Anterior cingulate cortex (tissue), 58 donors: ENCODE measurements at places on chromosomes 7 and 10.

DNA sequence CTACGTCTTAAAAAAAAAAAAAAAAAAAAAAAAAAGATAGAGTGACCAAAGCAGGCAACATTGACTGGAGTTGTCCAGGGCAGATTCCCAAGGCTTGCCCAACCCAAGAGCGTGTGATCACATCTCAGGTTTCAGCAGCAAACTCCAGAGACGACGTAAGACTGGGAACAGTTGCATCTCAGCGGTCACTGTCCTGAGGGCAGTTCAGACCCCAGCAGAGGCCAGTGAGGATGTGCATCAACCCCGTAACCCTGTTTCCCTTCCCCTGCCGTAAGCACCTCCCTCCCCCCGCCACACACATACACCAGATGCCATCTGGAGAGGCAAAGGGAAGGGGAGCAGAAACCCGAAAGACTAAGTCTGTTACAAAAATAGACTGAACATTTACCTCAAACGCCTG, 19.3 kb upstream of the TOMM7 start:
- DNase-seq, result no peak

DNA sequence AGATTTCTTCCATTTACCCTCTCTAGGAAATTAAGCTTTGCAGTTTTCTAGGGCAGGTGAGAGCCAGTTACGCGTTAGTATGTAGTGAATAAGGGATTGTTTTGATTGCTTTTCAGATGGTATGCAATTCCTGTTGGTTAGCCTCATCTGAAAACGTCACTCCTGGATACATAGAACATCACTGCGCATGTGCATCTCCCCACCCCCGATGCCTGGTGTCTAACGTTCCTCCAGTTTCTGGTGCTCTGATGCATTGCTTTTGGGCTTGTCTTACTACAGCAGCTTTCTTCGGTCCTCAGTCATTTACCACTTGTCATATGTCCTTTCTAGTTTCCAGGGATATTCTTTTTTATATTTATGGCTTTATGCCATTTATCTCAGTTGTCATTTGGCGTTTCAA, 22.5 kb downstream of the MLLT10 start:
- no peak for DNase-seq

DNA sequence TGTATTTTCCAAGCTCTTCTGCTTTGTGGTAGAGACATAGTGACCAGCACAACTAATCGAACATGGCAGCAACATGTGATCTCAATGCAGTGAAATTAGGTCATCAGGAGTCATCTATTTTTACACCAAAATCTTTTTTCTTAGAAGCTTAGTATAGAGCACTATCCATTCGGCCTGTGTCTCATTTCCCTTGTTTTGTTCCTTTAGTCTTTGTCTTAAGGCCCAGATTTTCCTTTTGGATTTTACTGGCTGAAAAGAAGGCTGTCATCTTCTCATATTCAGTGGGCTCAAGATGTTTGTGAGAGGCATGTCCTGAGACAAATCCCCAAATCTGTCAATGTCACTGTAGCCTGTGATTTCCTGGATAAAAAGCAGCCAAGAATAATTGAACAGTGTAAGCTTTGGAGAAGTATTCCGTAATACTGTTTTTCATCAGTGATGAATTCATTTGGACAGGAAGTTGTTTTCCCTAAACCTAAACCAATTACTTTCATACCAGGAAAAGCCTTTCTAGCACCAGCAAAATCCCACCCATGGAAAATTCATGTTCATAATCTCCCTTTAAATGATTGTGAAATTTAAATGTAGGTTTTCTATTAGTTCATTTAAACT, 55.2 kb downstream of the MAGI2 start:
- DNase-seq, result no peak

- DNase-seq, result no peak
Observed at GRCh38 chr7:18289788-18290187, 205.8 kb upstream of the HDAC9 start.

DNA sequence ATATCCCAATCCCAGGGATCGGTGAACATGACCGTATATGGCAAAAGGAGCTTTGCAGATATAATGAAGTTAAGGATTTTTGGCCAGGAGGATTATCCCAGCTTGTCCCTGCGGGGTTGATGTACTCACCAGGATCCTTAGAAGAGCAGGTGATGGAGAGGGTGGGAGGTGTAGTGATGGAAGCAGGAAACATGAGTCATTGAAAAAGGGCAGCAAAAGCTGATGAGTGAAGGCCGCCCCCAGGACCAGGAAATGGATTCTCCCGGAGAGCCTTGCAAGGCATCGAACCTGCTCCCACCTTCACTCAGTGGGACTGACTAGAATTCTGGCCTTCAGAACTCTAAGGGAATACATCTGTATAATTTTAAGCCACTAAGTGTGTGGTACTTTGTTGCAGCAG, 5.2 kb upstream of the NUPR2 start:
- no peak for DNase-seq

DNA sequence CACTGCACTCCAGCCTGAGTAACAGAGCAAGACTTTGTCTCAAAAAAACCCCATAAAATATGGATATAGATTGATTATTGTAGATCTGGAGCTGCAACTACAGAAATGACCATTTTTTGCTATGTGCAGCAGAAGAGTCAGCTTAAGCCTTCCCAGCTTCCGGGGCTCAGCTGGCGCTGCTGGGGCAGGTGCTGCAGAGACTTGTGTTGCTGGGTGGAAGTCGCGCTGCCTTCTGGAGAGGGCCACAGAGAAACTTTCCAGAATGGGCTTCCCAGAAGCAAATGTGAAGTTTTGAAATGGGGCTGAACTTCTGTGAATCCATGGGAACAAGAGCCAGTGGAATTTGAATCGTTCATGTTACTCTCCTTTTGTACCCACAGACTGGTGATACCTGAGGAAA, 37.3 kb upstream of the RSBN1L start:
- DNase-seq, result no peak

GRCh38 chr7:121099572-121099971, 111.1 kb downstream of the CPED1 start:
- DNase-seq, result no peak

DNA sequence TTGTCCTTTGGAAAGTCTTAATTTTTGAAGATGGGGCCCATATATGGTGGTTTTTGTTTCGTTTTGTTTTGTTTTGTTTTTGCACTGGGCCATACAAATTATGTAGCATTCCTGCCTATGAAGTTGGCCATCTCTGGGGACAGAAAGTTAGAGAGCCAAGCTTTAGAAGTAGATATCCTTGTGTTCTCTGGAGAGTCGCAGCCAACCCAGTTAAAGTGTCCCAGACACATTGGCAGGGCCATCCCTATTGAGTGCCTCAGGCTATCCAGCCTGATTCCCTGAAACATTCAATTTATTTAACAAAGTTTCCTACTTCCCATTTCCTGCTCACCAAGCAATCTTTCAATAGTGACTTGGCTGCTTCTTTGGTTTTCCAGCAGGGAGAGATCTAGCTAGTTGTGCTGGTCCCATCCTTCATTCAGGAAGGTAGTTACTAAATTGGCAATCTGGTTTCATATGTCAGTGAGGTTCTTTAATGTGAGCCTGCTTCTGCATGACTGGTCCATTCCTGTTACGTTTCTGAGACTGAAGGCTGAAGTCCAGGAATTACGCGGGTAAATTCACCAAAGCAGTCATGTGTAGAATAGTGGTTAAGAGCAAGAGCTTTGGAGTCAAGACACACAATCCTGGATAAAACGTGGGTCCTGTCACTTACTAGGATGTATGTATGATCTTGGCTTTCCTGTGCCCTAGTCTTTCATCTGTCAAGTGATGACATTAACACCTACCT, 49.3 kb upstream of the HBP1 start:
- no peak for DNase-seq

GRCh38 chr10:131621784-131622624, 278.8 kb upstream of the PPP2R2D start:
- DNase-seq, result no peak

- no peak for DNase-seq
Observed at GRCh38 chr10:99667108-99667751, 7.9 kb downstream of the ENTPD7 start.

DNA sequence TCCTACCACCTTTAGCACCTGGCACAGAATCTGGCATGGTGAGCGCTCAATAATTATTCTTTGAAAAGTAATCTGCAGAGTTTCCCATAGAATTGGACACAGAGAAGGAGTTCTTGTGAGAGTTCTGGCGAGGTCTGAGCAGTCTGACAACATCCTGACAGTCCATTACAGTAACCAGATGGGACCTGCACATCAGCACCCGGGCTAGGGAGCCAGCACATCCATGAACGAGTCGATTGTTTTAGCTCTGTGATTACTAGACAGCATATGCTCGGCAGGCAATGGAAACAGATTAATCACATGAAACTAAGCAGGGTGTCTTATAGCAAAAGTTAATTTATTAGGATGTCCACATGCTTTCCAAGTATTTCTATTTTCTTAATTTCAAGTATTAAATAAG, 96.7 kb downstream of the SEMA3D start:
- no peak for DNase-seq

- no peak for DNase-seq
Observed at GRCh38 chr10:121595351-121595805, 2.9 kb downstream of the FGFR2 start.

- DNase-seq, result no peak
Observed at GRCh38 chr10:13560597-13560996, 26.2 kb upstream of the PRPF18 start.

DNA sequence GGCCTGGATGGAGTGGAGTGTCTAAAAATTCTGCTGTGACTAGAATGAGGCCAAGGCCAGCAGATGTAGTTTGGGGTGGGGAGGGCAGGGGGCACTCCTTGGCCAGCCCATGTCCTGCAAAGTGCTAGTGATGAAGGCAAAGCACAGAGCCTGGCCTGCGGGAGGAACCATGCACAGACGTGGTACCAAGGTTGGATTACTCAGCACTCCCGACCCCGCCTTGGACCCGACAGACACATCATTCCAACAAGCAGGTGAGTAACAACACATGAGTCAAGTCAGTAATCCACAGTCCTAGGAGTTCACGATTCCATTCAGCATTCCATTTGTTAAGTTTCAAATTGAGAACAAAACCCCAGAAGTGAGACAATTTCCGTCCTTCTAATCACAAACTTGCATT, 317.3 kb downstream of the TCERG1L start:
- no peak for DNase-seq

DNA sequence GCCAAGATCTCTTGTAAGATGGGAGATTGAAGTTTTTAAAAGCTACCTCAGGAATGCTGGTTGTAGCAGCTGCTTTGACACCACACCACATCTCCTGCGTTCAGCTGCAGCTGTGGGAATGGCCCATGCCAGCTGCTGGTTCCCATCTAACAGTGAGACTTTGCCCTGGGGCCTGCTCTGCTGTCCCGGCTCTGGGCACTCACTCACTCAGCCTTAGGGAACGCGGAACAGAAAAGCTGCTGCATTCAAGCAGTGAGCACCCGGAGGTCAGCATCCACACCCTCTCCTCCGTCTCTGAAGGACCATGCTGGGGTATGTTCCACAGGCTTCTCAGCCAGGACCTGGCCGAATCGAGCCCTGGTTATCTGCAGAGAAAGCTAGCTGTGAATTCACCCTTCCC, 197.1 kb upstream of the CXCL12 start:
- DNase-seq, result no peak

DNA sequence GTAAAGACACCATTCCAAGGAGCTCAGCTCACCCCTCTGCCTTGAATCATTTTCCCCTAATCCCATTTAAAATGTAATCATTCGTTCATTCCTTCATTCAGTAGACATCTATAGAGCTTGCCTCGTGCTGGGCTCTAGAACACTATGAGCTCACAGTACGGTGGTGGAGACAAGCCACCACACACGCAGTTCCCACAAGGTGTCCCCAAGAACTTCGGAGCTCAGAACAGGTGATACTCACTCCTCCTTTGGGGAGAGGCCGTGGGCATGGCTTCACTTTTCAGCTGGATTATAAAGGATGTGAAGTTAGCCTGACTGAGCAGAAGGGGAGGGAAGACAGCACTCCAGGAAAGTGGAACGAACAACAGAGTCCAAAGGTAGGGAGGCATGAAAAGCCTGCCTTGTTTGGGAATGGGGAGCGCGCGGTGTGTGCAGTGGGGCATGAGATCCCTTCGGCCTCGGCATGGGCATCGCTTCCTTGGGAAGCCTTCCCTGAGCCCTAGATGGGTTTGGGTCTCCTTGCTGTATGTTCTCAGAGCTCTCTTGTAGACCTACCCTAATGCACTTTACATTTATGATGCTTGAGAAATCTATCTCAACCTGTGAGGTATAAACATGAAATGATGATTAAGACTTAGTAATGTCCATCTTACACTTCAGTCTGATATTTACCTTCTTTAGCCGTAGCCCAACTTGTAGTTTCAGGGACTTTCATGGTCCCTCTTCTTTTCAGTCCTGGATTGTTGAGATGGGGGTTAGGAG, 809 bp upstream of the OGA start:
- DNase-seq, result no peak

DNA sequence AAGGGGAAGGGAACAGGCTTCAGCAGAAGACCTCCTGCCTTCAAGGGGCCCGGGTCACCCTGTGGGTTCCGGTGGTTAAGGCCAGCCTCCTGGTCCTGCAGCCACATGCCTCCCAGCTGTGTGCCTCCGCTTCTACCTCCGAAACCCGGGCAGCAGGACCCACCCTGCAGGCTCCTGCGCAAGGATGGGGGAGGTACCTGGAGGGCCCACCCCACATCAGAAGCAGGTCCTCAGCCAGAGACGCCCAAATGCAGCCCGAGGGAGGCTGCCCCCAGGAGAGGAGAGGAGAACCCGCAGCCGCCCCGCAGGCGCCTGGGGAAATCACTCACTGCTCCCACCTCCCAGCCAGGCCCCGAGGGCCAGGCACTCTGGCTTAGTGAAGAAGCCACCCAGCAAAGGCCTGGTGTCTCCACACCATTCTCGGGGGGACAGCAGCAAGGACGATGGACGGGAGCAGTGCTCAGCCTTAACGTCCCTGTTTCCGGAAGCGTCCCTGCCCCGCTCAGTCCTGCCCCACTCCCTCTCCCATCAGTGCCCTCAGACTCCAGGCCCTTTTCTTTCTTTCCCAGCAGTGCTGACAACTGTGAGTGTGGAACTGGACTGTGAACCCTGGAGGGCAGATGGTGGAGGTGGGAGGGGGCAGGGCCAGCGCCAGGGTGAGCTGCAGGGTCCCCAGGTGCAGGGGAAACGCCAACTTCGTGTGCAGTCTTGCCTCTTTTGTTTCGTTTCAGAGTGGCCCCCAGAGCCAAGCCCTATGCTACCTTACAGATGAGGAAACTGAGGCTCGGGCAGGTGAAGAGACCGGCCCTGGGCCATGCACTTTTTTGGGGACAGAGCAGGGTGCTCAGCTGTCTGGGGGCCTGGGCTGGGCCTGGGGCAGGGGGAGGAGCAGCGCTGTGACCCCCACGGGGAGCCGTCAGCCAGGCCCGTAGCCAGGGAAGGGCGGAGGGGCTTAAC, 138.0 kb downstream of the FAM53B start:
- no peak for DNase-seq

DNA sequence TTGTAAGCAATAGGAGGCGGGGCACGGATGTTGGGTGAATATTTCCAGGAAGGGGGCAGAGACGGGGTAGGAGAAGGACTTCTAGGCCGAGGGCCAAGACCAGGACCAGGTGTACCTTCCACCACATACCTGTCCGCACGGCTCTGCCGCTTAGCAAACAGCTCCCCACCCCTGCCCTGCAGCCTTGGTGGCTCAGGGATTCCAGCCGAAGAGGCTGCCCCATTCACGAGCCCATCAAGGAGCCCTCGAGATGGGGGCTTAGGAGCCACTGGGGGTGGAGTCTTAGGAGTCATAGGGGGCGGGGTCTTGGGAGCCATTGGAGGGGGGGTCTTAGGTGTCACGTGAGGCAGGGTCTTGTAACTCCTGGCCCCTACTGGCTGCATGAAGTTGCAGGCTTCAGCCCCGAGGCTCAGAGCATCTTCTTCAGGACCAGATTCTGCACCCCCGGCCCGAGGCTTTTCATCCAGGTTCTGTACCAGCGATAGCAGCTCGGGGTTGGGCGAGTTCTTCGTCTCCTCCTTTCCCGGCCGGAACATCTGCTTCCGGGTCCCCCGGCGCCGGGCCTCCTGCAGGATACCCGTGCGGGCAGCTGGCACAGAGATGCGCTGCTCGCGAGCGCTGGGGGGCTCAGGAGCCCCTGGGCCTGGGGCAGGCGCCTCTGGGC, 6.1 kb upstream of the MYOZ1 start:
- peak; percentile 76 for DNase-seq
